ENCODE measurements at places on chromosomes 4 and X. TPM values are rescaled to one million over a fixed set of nuclear protein-coding genes. Genes with fewer than 3 reads are reported as not detected.

TAF1 gene
- total RNA-seq, result 16.4 TPM

SCRG1 gene
- total RNA-seq, result not detected

CNGA1 gene
- 0.19 TPM for total RNA-seq

LRIT3 gene
- not detected for total RNA-seq

ANAPC10 gene
- total RNA-seq, result 20.2 TPM

SPANXB1 gene
- total RNA-seq, result not detected

UGT2B11 gene
- total RNA-seq, result not detected

HDX gene
- total RNA-seq, result 4.0 TPM

TXK gene
- total RNA-seq, result not detected

GATA1 gene
- total RNA-seq, result not detected

GC gene
- not detected for total RNA-seq

HSD17B13 gene
- total RNA-seq, result not detected

CTAG1B gene
- not detected for total RNA-seq

ZCCHC4 gene
- 5.4 TPM for total RNA-seq

AREG gene
- total RNA-seq, result 2,086 TPM

ZNF827 gene
- 5.7 TPM for total RNA-seq

KLF3 gene
- total RNA-seq, result 21.8 TPM

PASD1 gene
- total RNA-seq, result not detected

SLC7A11 gene
- total RNA-seq, result 30.2 TPM

VSIG4 gene
- total RNA-seq, result not detected

ZNF81 gene
- total RNA-seq, result 5.2 TPM

SPANXA1 gene
- not detected for total RNA-seq

MAGEA8 gene
- total RNA-seq, result not detected

PABPC4L gene
- 0.42 TPM for total RNA-seq

HMGB3 gene
- total RNA-seq, result 17.9 TPM

ASMT gene
- not detected for total RNA-seq

RHOH gene
- not detected for total RNA-seq

CAPN6 gene
- total RNA-seq, result not detected

POLN gene
- 0.53 TPM for total RNA-seq

CSN1S1 gene
- not detected for total RNA-seq

RNF128 gene
- total RNA-seq, result 0.53 TPM

C4orf36 gene
- total RNA-seq, result 6.0 TPM

AADAT gene
- 4.7 TPM for total RNA-seq

CLGN gene
- 0.78 TPM for total RNA-seq

PAGE2B gene
- total RNA-seq, result not detected

GAGE12H gene
- not detected for total RNA-seq

MUC7 gene
- not detected for total RNA-seq

RPL39 gene
- 5,686 TPM for total RNA-seq

CSAG3 gene
- total RNA-seq, result not detected

H2BW2 gene
- total RNA-seq, result not detected

ADGRG2 gene
- not detected for total RNA-seq

PROM1 gene
- total RNA-seq, result not detected

MXRA5 gene
- total RNA-seq, result 4.4 TPM

LRCH2 gene
- 0.04 TPM for total RNA-seq

ZNF330 gene
- 27.6 TPM for total RNA-seq

LRP2BP gene
- total RNA-seq, result 0.31 TPM

RTL3 gene
- total RNA-seq, result not detected

All from hair follicular keratinocyte (primary cell).